ENCODE measurements at places on chromosomes 5 and 9.
A peak's percentile ranks its signal among the peaks of the same experiment; 100 is the strongest.

DNA sequence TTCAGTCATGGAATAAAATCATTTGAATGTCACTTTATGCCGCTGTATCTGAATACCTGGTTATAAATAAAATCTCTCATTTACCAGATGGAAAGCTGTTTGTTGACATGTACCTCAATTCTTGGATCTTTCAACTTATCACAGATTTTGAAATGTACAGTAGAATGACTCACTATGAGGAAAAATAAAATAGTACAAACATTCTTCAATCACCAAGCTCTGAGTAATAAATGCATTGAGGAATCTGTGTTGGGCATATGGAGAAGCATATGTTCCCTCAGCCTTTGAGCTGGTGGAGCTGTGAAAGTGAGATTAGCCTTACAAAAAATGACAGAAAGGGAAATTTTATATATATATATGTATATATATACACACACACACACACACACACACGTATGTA, 175.4 kb downstream of the KIAA0825 start:
- DNase-seq, result no peak

GRCh38 chr9:134363450-134363849, 37.2 kb downstream of the RXRA start:
- DNase-seq, result no peak

- DNase-seq, result no peak
These were observed 463.0 kb downstream of the CETN3 start for GRCh38 chr5:89946508-89946907.

GRCh38 chr5:96503501-96504236, 70.6 kb upstream of the PCSK1 start:
- DNase-seq, result no peak

DNA sequence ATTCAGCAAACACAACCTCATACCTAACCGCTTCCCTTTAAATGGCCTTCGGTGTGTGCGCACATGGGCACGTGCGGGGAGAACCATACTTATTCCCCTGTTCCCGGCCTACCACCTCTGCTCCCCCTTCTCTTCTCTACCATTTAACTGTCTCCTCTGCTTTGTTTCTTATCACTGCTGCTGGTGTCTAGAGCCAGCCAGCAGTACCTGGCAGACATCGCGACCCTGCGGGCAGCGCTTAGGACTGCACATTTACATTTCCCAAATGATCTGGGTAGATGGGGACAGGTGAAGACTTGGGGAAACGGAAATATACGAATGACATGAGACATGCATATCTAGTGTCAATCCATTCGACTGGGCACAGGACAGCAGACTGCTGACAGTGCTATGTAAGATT, 56.6 kb downstream of the PSMB7 start:
- DNase-seq, result no peak

GRCh38 chr5:169300468-169301385, at the start of gene SLIT3:
Gene SLIT3, minus strand, starts transcription at chr5:169301139. Its CDS starts 430 bp downstream, at chr5:169300709.
- no peak for DNase-seq

DNA sequence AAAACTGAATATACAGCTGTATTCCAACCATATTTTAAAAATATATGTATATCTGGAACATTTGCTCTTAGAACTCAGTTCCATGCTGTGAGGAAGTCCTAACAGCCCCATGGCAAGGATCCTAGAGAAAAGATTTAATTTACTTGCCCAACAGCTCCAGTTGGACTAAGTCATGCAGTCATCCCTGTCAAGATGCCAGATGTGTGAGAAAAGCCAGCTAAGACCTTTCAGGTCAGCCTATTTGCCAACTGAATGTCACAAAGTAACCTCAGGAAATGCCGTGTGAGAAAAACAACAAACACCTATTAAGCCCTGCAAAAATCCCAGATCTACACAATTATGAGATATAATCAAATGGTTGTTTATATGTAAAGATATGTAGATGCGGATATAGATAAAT, 416.3 kb downstream of the NR2F1-AS1 start:
- DNase-seq, result no peak

DNA sequence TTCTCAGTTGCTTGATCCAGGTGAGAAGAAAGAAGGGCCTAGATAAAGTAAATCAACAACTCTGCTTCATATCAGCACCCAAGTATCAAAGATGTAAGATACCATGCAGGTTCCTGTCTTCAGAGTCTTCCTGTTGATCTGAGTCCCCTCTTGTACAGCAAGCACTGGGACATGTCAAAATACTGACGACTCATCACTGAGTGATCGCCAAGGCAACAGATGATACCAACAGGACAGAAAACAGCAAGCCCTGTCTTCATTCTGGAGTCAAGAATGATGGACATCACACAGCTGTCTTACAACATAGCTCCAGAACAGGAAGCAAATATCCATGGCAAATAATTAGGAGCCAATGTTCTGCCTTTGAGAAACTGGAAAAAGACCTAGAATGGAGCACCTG, 83.7 kb downstream of the TARS1 start:
- no peak for DNase-seq

DNA sequence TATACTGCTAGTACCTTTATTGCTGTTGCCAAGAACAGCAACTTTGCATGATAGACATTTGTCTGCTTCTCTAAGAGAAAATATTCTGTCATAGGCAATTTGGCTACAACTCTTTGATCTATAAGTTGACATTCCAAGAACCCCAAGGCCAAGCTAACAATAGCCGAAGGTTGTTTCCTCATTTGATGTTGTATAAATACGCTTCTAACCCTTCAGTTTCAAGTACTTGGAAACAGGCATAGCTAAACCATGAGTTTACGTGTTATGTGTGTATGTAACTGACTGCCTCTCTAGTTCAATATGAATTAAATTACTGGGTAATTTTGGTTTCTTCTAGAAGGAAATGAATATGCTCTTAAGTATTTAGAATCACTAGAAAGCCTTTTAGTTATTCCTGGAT, 1034.0 kb downstream of the TLE4 start:
- no peak for DNase-seq

DNA sequence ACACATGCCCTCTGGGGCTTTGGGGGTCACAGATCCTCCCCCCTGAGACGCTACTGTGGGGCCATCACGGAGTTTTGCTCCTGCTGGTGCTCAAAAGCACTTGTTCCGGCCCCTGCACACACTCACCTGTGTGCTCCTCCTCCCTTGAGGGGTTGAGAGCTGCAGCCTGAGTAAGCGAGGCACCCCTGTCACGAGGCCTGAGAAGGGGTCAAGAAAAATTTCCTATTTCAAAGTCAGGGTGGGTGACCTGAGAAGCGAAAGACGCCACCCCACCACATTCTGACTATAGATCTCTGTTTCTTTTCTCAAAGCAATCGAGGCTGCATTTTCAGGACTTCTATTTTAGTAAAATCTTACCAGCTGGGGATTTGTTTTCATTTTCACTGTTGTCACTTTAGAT, 138.5 kb downstream of the DCP2 start:
- no peak for DNase-seq

DNA sequence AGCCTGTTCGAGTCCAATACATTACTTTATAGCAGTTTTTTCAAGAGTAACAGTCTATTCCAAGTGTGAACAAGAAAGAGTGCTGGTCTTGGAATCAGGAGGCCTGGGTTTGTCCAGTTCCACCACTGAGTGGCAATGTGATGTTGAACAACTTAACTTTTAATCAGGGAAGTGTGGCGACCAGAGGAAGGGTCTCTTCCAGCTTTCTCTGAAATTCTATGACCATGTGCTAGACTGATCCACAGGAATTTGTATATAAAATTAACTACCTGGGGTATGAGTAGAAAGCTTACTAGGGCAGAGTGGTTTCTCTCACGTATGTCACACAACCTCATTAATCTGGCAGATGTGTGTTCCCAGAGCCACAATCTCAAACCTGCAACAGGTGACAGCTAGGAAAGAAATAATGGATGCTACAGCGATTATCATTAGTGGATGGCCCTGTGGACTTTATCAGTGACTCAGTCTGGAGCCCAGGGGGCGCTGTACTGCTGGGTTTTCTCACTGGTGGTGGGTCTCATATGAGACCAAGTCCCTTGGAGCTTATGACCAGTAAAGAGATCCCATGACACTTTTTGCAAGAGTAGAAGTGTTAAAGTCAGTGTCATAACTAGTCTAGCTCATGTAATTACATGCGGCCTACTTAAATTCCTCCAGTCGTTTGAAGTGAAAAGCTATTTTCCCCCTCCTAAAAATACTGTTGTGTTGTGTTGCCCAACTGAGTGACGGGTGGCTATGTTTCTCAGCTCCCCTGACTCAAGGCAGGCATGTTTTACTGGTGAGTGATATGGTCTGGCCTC, 116.5 kb downstream of the GDNF start:
- DNase-seq, result no peak

- DNase-seq, result no peak
These were observed 71.3 kb downstream of the TMC1 start for GRCh38 chr9:72592502-72593403.

- peak; percentile 48 for DNase-seq
These were observed 18.0 kb downstream of the MGAT1 start for GRCh38 chr5:180784497-180785097.

- DNase-seq, result no peak
These were observed 4.8 kb downstream of the ADAMTSL1 start for GRCh38 chr9:18478501-18479361.

DNA sequence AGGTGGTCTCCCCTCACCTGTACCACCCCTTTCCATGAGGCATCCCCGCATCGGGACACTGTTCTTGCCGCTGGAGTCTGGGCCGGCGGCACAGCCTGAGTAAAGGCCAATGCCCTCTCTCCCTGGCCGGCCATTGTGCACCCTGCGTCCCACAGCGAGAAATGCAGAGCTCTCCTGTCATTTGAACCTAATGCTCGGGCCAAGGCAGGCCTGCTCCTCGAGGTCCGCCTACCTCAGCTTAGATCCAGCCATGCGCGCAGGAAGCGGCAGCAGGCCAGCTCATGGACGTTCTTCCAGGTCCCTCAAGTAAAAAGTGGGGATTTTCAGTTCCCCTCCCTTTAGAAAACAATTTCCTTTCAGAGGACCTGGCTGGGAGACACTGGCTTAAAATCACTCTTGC, 135.0 kb downstream of the HSD17B3 start:
- no peak for DNase-seq

DNA sequence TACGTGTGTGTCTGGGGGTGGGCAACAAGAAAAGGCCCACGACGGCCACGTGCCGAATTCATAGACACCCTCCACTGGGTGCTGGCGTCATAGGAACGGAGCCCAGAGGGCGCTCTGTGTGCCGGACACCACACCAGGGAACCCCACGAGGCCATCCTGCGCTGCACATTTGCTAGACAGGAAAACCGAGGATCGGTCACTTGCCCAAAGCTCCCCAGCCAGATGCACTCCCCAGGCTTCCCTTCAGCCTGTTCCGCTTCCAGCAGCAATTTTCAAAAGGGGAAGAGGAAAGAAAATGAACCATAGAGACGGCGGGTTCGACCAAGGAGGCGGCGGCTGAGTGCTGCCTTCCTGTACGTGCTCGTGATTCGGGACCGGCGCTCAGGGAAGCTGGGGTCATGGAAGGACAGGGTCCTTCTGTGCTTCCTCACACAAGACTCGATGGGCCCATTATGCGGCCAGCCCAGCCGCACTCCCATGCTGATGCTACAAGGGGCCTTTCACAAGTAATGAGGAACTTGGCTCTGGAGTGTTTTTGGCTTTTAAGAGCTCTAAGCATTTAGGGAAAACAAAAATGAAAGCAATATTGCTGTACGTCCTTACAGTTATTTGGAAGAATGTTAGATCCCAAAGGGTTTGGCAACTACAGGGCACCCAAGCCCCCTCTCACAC, 124.6 kb upstream of the SARDH start:
- DNase-seq, result no peak

DNA sequence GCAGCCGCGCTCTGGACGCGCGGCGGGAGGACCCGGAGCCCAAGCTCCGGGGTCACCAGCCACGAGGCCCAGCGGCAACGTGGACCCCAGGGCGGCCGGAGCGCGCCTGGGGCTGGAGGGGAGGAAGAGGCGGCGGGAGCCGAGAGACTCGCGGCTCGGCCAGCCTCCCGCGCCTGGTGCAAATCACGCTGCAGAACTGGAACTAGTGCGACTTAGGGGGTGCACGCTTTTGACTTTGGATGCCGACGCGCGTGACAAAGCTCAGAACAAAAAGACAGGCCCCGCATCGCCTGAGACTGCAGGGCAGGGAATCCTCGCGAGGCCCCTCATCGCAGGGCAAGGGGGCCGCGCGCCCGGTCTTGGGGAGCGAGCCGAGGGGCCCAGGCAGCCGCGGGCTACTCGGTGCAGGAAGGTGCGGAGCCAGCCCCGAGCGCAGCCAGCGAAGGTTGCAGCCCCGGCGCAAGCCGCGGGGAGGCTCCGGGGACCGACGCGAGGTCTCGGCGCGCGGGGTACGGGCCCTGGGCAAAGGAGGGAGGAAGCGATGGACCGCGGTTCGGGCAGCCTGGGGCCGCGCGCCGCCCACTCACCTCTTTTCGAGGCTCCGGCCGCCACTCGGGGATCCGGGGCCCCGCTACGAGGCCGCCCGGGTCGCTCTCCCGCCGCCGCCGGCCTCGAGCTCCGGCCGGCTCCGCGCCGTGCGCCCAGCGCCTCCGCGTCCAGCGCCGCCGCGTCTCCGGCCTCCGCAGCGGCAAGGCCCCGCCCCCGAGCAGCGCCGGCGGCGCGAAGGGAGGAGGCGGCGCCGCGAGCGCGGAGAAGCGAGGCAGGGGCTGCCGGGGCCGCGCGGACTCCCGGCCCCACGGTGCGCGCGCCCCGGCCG, at the start of gene GOLM1:
Gene GOLM1 (minus strand): TSS at position 735 of the 877 bp plus-strand sequence. CDS start 20,238 bp downstream, outside the sequence.
- DNase-seq, result no peak

GRCh38 chr9:82513242-82513751, 524.7 kb downstream of the SPATA31D1 start:
- DNase-seq, result no peak

- no peak for DNase-seq
These were observed 324.7 kb downstream of the TLE4 start for GRCh38 chr9:79896390-79896980.

DNA sequence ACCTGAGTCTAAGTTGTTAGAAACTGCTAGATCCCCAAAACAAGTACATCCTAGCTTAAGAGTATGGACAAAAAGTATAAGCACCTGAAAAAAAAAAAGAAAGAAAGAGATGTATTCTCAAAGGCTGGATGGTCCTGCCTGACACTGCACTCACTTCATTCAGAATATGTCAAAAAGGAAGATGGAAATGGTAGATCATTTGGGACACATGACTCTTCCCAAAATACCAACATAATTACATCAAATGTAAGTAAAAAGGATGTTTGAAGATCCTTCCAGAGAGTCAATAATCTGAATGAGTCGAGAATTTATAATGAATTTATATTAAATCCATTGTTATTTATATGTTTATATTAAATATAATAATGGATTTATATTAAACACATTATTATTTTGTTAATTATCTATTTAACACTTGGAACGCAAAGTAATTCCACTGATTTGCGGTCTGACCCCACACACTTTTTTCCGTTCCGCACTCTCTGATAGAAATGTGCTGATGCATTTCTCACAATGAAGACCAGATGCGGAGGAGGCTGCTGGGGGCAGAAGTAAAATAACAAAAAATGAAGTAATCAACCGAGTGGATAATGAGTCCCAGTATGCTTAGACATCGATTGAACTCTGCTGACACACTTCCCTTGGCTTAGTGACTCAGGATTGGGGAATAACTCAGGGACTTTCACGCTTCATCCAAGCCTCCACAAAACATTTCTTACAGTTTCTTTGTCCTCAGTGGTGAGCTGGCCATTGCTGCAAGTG, 201.2 kb downstream of the ADAMTS12 start:
- DNase-seq, result no peak

GRCh38 chr5:123538670-123539459, 26.9 kb downstream of the CSNK1G3 start:
- DNase-seq, result no peak
